ENCODE measurements at places on chromosomes 5 and 9.

DNA sequence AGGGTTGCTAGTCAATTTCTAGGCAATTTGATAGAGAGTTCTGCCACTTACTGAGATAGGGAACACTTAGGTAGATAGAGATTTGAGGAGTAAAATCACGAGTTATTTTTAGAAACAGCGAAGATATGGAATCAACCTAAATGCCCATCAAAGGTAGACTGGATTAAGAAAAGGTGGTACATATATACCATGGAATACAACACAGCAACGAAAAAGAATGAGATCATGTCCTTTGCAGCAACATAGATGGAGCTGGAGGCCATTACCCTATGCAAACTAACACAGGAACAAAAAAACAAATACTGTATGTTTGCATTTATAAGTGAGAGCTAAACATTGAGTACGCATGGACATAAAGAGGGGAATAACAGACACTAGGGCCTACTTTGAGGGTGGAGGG, 9.7 kb downstream of the ELL2 start:
- no peak for DNase-seq

- no peak for DNase-seq
Measured at GRCh38 chr9:34987160-34987901, 2.2 kb upstream of the DNAJB5 start.

DNA sequence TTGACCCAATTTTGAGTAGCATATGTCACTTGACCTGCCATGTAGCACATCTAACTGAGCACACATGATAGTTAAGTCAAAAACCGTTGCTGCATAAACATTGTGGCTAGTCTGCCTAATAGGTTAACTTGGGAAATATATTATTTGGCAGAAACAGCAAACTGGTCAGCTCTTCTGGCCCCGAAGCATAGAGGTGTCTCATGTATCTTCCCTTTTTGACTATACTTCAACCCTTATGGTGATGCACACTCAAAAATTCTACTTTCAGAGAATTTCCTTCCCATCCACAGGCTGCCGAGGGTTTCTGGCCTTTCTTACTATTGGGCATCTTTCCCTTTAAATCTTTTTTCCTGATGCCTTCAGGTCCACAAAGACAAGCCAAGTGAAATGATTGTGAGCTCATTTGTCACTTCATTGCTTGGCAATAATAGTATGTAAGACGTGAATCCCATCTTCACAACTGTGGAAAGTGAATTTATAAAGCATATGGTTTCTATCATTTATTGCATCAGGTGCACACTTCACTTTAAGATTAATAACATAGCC, 41.2 kb downstream of the MOCS2 start:
- DNase-seq, result no peak

- no peak for DNase-seq
Measured at GRCh38 chr9:35665471-35665818, 450 bp upstream of the ARHGEF39 start.

Data from GM19239 (cell line).